ENCODE measurements at places on chromosomes 5 and 9. TPM values are rescaled to one million over a fixed set of nuclear protein-coding genes. Genes with fewer than 3 reads are reported as not detected.

Gene ERP44
- 14.4 TPM for total RNA-seq

Gene ZNF454
- 1.2 TPM for total RNA-seq

Gene LCN1
- not detected for total RNA-seq

Gene SEMA5A
- total RNA-seq = 21.3 TPM

Gene CAMK4
- 7.3 TPM for total RNA-seq

Gene DBN1
- total RNA-seq = 211 TPM

Gene MAN2A1
- 16.3 TPM for total RNA-seq

Gene NTRK2
- not detected for total RNA-seq

Gene HDHD3
- total RNA-seq = 13.8 TPM

Gene HAVCR2
- total RNA-seq = 0.88 TPM

Gene FGF1
- not detected for total RNA-seq

Gene CARTPT
- total RNA-seq = not detected

Gene MEGF10
- 6.3 TPM for total RNA-seq

Gene CNTFR
- 1.1 TPM for total RNA-seq

Gene PIP5KL1
- 3.7 TPM for total RNA-seq

Gene ANKRD34B
- total RNA-seq = not detected

Gene FAM169A
- under 0.01 TPM for total RNA-seq

Gene CDKN2B
- 1.2 TPM for total RNA-seq

Gene FIBCD1
- total RNA-seq = 4.7 TPM

Gene CLIC3
- total RNA-seq = 3.1 TPM

Gene HACD4
- 5.3 TPM for total RNA-seq

Gene EMB
- total RNA-seq = 3.2 TPM

Gene PCDHA6
- total RNA-seq = not detected

Gene PCYOX1L
- total RNA-seq = 14.2 TPM

Gene ITGA1
- 53.8 TPM for total RNA-seq

Gene GFI1B
- total RNA-seq = not detected

Gene IGIP
- 2.1 TPM for total RNA-seq

Gene NKD2
- 102 TPM for total RNA-seq

Gene CDO1
- 7.1 TPM for total RNA-seq

Gene TRIM7
- total RNA-seq = 3.8 TPM

Gene ADAMTSL2
- total RNA-seq = 2.4 TPM

Gene SLC36A2
- not detected for total RNA-seq

Gene LHFPL2
- 20.6 TPM for total RNA-seq

Gene PAEP
- not detected for total RNA-seq

Gene FOXD4L3
- not detected for total RNA-seq

Gene ACOT12
- total RNA-seq = not detected

All from epithelial cell of alveolus of lung (primary cell).